HT-29 (cell line): ENCODE measurements at places on chromosomes 5 and 9. TPM values are rescaled to one million over a fixed set of nuclear protein-coding genes. Genes with fewer than 3 reads are reported as not detected.
A peak's percentile ranks its signal among the peaks of the same experiment; 100 is the strongest.

Gene VPS13A
- 10.0 and 13.8 TPM in 2 replicates for total RNA-seq

Gene FAM153A
- total RNA-seq, result not detected in 2 replicates

Gene LCNL1
- not detected in 2 replicates for total RNA-seq

Gene JADE2
- total RNA-seq, result 47.6 and 50.1 TPM in 2 replicates

Gene NACC2
- total RNA-seq, result 32.6 and 38.1 TPM in 2 replicates

Gene RAI14
- 27.2 and 36.3 TPM in 2 replicates for total RNA-seq

Gene RPL7A
- total RNA-seq, result 2,195 and 2,237 TPM in 2 replicates

Gene ZBTB26
- 2.6 and 2.8 TPM in 2 replicates for total RNA-seq

Gene DPM2
- 44.3 and 47.0 TPM in 2 replicates for total RNA-seq

Gene KCNIP1
- not detected in 2 replicates for total RNA-seq

Gene JMY
- 5.9 and 7.5 TPM in 2 replicates for total RNA-seq

Gene LHX2
- total RNA-seq, result not detected in 2 replicates

Gene KIF4B
- not detected in 2 replicates for total RNA-seq

Gene TMEM252
- total RNA-seq, result 0.15 and 0.26 TPM in 2 replicates

GRCh38 chr9:69056191-69056815, 20.8 kb downstream of the FXN start:
- no peak for DNase-seq

GRCh38 chr9:70588999-70589398, 174.5 kb upstream of the KLF9 start:
- no peak for DNase-seq

DNA sequence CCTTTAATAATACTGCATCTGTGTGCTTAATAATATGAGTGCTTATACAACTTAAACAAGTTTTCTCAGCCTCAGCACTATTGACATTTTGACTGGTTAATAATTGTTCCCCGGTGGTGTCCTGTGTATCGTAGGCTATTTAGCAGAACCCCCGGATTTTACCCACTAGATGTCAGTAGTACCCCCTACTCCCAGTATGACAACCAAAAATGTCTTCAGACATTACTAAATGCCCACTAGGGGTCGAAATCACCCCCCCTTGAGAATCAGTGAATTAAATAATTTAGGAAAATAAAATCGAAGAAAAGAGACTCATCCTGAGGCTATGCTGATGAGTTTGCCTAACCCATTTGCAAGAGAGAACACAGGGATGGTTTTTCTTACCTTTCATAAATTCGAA, 166.3 kb downstream of the ATP10B start:
- peak; percentile 76 for DNase-seq

DNA sequence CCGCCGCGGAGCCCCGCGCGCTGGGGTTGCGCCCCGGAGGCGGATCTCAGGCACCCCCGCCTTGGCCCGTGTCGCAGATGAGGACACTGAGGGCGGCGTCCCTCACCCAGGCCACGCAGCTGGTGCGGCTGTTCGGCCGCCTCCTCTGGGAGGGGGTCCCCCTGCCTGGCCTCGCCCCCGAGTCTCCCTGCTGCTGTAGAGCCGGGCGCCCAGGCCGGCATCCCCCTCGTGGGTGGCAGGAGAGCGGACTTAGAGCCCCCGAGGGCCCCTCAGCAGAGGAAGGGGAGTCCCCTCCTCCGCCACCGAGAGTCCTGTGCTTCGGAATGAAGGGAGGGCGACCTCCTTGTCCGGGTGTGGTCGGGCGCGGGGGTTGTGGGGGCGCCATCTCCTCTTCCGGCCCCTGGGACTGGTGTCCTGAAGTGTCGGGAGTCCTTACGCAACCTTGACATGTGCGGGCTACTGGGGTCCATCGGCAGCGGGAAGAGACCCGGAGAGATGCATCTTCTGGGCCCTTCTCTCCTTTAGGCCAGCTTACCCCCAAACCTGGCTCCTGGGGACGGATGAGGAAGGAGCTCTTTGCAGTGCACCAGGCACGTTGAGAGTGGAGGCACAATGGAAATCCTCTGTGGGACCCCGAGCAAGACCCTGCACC, 11.7 kb upstream of the EXOSC2 start:
- peak; percentile 29 for DNase-seq

GRCh38 chr5:2740876-2741555, 10.5 kb downstream of the IRX2 start:
- no peak for DNase-seq

GRCh38 chr5:105639068-105639467, 2031.7 kb downstream of the EFNA5 start:
- DNase-seq, result no peak

GRCh38 chr9:71987471-71988371, 72.7 kb downstream of the C9orf57 start:
- DNase-seq, result no peak

- peak; percentile 68 for DNase-seq
These were observed 146.2 kb upstream of the GPR151 start for GRCh38 chr5:146662229-146662628.

DNA sequence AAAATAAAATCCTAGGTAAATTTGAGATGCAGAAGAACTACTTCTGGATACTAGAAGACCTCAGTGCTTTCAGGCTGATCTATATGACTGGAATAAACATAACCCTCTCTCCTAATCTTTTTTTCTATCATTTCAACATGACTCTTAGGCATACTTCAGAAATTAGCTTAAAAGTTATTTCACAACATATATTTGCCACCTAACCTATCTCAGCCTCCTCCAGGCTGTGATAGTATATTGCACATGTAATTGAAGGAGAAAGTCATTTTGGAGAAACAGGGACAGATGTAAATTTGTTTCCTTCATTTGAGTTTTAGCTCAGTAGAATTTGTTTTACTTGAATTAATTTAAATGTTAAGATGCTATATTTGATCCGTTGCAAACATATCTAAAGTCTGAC, 1932.3 kb upstream of the CDH6 start:
- DNase-seq, result no peak

GRCh38 chr9:132957805-132958204, 13.4 kb upstream of the TSC1 start:
- no peak for DNase-seq

- no peak for DNase-seq
These were observed 3.5 kb downstream of the IFNA2 start for GRCh38 chr9:21381448-21382339.

DNA sequence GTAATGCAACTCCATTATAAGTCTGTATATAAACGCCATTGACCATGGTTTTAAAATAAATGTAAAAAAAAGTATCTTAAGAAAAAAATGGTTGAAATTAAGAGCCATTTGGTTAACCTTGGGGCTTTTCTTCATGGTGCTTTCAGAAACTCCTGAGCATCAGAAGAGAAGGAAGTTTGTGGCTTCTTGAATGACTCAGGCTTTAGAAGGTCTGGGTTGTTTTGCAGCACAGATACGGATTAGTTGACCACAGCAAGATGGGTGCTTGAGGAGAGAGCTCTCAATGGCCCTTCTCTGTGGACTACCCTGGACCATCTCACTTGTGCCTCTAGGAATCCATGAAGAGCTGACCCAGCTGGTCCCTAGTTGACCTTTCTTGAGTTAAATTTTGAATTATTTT, 189.5 kb downstream of the TMEM38B start:
- DNase-seq, result no peak

- DNase-seq, result no peak
These were observed 126.8 kb upstream of the MRPS30 start for GRCh38 chr5:44681906-44682305.

GRCh38 chr5:149254506-149254905, 17.2 kb upstream of the AFAP1L1 start:
- no peak for DNase-seq

- DNase-seq, result no peak
These were observed 102.5 kb upstream of the SH3GL2 start for GRCh38 chr9:17476401-17476800.

GRCh38 chr5:84779186-84779585, 394.5 kb upstream of the EDIL3 start:
- DNase-seq, result no peak

DNA sequence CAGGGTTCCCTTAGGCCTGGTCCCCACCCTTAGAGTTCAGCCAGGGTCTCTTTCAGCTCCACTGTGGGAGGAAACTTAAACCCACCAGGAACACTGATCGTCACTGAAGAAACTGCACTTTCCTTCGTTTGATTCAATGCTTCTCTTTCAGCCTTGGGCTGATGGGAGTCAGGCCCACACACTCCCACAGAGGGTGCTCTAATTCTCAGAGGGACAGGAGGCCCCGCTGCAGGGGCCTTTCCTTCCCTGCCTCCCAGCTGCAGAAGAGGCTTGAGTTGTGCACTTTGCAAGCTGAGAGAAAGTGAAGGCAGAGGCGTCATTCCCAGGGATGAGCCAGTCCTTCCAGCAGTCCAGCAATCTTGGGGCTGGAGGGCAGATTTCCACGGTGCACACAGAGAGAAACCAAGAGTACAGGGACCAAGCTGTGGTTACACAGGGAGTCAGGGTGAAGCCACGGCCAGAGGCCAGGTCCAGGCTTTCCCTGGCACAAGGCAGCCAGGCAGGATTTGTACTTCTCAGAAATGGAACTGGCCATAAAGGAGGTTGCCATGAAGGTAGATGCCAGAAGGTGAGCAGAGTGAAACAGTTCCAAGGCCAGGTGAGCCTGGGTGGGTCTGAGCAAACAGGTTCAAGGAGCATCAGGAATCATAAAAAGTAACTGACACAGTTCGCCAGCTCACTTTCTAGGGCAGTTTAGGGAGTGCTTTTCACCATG, 10.4 kb upstream of the GLIPR2 start:
- no peak for DNase-seq

DNA sequence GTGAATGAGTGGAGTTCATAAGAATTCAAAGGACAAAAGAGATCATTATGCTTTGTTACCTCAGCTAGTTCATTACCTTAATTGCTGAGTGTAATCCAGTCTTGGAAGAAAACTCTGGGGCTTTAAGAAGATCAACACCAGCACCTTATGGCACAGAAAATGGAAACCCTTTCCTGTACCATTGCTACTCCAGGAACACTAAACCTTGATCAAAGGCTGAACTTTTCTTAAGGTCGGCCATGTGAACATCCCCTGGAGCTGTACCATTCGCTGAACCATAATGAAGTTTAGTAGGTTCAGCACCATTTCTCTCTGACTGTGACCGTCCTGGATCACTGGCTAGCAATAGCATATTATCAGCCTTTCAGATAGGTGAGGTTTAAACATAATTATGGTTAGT, 97.4 kb downstream of the PBX3 start:
- DNase-seq, result no peak

GRCh38 chr5:141903261-141903660, 20.4 kb upstream of the DELE1 start:
- no peak for DNase-seq

DNA sequence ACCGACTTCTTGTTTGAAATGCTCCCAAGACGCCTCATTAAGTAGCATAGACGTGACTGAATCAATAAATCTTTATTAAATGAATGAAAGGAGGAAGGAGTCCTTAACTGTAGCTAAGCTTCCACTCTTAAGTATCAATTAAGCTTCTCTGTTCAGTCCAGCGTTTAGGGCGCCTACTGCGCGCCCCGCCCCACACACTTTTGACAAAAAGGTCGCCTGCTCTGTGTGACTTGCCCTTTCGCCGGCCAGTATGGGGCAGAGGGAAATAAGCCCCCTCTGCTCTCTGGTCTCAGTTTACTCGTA, 662 bp upstream of the DOLPP1 start:
- DNase-seq, result no peak
